ENCODE measurements at places on chromosomes 3 and 15.

GRCh38 chr3:104907507-104907906 is 459.2 kb upstream of the ALCAM start:
- no peak for DNase-seq

- no peak for DNase-seq
These were observed 8.8 kb upstream of the B3GNT5 start for GRCh38 chr3:183244219-183244618.

GRCh38 chr3:140157161-140157560 is 222.2 kb downstream of the CLSTN2 start:
- DNase-seq = no peak

DNA sequence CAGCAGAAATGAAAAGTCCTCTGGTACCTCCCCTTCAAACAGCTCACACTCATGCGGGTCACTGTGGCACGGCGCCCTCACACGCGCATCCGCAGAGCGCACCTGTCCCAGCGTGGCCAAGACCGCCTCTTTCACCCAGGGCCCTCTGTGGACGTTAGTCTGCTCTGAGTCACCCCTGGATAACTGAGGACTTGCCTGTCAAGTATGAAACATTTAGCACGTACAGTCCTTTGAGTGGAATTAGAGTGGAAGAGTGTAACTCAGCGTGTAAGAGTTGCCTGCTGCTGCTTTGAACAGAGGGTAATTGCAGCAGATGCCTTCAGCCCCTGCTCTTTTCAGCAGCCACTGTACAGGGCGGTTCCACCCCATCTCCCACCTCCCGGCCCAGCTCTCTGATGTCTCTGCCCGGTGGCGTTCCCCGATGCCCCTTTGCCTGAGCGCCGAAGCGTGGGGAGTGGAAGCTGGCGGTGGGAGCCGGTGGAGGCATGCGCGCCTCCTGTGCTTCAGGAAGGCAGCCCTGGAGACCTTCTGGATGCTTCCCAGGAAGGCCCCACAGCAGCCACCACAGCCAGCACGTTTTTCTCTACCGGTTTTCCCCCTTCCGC is 23.0 kb downstream of the CPN2 start:
- no peak for DNase-seq

DNA sequence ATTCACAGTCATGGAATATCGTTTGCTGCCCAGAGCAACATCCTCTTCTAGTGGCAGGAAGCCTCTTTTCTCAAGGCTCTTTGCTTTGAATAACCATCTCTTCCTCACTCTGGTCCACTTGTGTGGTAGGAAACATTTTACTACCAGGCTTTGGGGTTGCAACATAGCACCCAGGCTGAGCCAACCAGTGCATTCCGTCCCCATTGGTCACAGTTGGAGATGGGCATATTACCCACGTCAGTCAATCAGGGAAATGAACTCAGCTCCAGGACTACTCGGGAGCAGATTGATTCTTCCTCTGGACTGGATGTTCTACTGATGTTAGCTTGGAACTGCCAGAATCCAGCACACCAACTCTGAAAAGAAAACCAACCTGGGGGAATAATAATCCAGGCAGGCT is 4.2 kb upstream of the PEX5L start:
- no peak for DNase-seq

DNA sequence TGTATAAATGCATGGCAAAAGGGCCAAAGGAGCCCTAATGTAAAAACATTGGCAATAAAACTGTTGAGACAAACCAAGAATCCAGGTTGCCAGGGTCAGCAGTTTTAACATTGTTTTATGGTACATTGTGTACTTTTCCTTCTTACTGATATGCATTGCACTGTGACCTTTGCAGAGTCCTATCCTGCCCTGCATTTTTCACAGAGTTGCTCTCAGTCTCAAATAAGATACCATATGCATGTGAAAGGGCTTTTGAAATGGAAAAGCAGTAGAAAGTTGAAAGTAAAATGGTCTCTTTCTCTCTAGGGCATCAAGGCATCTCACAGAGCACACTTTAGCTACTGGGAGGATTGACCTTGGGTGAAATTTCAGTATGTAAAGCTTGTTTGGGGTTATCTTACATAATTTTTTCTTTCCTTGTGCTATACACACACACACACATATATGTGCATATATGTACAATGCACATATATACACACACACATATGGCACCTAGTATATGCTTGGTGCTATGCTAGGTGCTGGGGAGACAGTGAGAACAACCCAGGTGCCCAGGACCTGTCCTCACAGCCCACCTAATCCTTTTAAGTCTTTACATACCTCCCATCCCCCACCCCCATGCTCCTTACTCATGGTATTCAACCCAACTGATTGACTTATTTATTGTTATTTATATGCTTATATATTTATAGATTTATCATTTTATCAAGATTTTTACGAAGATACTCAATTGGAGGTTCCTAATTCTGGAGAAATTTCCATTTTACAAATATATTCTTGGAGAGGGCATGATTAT is 1.2 kb upstream of the PPP2R3A start:
- no peak for DNase-seq

DNA sequence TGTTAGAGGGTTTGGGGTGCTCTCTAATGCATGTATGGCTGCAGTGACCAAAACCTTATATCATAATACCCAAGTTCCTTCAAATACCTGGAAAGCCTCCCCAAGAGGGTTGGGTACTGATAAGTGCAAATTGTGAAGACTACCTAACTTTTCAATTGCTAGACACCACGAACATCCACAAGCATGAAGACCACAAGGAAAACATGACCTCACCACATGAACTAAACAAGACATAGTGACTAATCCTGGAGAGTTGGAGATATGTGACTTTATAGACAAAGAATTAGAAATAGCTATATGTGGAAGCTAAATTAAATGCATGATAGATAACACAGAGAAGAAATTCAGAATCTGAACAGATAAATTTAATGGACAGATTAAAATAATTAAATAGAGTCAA is 23.9 kb upstream of the AADACL2 start:
- no peak for DNase-seq

DNA sequence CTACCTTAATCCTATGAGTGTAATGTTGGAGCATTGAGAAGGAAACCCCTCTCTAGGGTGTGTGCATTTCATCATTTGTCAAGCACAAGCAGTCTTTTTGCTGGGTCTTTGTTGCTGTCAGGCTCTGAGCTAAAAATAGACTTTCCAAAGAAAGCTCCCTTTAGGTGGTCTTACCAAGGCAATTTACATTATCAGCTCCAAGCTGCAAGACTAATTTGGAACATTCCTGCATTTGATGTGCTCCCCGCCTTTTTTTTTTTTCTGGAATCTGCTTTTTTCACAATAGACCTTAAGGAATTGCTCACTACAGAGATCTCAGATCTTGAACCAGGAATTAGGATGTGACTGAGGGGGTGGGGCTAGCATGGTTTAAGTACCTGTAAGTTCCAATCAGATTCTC is 60.6 kb upstream of the STAC start:
- no peak for DNase-seq

- DNase-seq = no peak
These were observed 33.4 kb downstream of the RAP2B start for GRCh38 chr3:153195349-153195879.

DNA sequence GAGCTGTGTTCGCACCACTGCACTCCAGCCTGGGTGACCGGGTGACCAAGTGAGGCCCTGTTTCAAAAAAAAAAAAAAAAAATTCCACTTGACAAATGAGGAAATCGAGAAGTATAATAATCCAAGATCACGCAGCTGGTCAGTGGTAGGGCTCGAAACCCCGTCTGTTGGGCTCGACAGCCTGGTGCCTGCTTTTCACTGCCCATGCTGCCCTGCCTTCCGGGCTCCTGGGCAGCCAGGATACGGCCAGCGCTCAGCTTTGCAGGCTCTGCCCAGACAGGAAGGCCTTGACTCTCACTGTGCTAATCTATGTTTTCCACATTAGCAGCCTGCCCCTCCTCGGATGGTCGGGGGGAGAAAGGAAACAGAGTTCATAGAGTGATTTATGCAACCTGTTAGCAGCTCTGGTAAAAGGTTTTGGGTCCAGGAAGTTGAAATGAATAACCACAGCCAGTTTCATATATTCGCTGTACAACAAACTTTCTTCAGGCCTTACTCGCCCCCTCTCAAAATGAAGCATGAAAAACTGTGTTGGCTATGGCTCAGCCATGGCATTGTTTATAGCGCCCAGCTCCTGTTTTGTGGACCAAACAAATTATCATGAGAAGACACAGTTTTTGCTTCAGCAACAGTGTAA is 108.8 kb downstream of the XXYLT1 start:
- DNase-seq = no peak

- no peak for DNase-seq
These were observed 3.7 kb downstream of the SLC38A3 start for GRCh38 chr3:50208677-50209344.

DNA sequence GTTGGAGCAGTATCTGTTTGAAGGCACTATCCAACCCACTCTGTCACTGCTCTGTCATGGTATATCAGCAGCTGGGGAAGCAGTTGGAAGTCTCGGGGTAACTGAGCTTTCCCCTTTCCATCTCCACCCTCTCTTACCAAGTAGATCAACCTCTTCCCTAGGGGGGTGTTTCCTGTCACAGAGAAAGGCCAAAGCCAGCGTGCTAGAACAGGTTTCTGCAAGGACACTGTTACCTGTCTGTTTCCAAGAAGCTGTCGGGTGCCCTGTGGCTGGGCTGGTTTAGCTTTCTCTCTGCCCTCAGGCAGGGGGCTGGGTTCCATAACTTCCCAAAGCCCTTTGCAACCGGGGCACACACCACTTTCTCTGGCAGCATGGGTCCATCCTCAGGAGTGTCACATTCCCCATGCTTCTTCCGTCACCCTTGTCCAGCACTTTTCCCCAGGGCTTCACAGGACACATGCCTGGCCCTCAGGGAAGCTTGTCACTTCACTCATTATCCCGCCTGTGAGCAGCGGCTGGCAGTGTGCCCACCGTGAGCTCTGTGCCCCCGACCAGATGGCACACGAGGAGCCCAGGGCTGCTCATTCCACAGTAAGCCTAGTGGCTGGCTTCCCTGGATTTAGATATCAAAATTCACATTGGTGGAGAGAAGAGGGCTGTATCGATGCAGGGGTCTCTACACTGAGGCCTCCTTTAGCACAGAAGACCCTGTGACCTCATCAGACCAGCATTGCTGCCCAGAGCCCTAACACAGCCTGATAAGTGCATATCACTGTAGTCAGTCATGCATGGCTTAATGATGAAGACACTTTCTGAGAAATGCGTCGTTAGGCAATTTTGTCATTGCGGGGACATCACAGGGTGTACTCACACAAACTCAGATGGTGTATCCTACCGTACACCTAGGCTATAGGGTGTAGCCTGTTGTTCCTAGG is 205.8 kb downstream of the SLCO3A1 start:
- DNase-seq = no peak

DNA sequence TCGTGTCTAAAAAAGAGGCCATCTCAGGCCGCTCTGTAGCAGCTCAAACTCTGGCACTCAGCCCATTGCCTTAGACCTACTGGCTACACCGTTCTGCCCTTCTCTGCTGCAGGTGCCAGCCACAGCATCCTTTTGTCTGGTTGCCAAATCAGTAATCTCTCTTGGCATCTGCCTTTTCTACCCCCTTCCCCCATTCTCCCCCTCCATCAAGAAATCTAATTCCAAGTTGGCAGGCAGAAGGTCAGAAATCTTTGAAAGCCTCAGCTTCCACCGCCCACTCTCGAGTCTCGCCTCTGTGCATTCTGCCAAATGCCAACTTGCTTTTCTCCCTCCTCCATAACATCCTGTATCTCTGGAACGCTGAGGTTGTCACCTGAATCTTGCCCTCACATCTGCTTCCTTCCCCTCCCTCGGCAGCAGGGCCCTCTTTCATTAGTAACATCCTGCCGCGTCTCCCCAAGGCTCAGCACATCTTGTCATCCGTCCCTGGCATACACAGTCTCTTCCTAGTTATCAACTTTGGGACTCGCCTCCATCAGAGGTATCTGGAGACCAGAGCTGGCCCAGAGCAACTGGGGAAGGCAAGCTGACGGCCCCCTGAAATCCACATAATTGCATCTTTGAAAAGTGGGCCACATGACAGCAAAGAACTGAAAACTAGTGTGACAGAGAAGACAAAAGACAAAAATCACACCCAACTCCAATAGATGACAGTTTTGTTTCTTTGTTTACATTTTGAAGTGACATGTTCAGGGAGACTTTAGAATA is 312.0 kb upstream of the CCDC54 start:
- DNase-seq = no peak

DNA sequence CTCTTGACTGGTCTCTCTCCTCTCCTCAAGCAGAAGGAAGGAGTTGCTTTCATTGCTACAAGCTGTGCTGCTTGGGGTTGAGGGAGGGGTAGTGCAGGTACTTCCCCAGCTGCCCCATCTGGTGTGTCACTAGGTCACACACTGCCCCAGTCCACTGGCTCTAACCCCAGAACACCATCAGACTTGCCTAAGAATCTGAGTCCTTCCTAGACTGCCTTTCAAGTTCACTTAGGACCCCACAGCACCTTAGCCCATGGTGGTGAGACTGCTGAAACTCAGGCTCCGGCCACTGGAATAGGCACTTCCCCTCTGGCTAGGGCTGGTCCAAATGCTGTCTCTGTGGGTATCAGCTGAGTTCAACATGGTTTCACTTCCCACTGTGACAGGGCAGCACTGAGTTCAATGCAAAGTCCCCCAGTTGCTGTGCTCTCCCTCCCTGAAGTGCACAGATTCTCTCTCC is 279.7 kb upstream of the GOLGA6L4 start:
- DNase-seq = no peak

GRCh38 chr15:88799341-88799740 is 3.9 kb upstream of the ACAN start:
- no peak for DNase-seq

GRCh38 chr3:16334909-16335308 is 69.9 kb downstream of the OXNAD1 start:
- no peak for DNase-seq

DNA sequence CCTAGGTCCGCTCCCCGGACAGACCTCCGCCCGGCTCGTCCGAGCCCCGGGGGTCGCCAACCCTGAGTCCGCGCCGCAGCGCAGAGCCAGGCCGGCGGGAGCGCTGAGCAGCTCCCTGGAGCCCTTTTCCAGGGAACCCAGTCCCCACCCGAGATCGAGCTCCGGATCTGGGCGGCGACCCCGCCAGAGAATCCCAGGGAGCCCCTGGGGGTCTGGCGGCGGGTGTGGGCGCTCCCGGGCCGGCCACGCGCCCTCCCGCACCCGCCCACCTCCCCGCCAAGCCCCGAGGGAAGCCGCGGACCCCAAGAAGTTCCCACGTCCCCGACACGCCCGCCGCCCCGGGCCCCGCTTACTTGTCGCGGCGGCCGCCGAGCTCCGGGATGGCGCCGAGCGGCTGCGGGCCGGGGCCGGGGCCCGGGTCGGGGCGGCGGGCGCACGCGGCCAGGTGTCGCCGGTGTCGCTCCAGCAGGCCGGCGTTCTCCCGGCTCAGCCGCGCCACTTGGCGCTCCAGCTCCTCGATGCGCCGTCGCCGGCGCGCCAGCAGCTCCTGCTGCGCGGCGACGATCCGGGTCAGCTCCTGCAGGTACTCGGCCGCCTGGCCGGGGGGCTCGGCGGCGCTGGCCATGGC is 137.7 kb downstream of the NUP210 start:
- no peak for DNase-seq

- DNase-seq = peak; percentile 69
These were observed at the start of gene FAM81A for GRCh38 chr15:59437817-59438624. Gene FAM81A, plus strand, starts transcription at chr15:59438186. Its CDS starts 20,441 bp downstream, at chr15:59458627.

All from activated effector memory CD4-positive, alpha-beta T cell treated with anti-CD3 and anti-CD28 coated beads, Interleukin-2, amount 50 U/mL, for 16 hours (primary cell).